ENCODE measurements at places on chromosomes 16 and 17.

GRCh38 chr16:72921620-72922019 is 126.3 kb downstream of the ZFHX3 start:
- DNase-seq: no peak

DNA sequence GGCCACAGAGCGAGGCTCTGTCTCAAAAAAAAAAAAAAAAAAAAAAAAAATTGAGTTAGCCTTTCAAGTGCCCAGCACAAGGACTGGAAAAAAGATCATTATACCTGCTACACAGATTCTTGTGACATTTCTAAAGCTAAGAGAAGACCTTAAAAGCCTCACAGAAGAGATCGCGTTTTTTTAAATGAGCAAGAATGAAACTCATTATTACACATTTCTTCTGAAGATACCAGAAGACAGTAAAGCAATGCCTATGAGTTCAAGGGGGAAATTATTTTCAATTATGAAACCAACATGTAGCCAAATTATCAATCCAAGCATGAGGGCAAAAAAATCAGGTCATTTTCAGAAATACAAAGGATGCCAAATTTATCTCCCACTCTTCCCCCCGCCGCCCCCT is 56.8 kb downstream of the MED13 start:
- DNase-seq: no peak

- DNase-seq: no peak
Observed at GRCh38 chr17:77995146-77995852, 36.8 kb downstream of the TNRC6C start.

DNA sequence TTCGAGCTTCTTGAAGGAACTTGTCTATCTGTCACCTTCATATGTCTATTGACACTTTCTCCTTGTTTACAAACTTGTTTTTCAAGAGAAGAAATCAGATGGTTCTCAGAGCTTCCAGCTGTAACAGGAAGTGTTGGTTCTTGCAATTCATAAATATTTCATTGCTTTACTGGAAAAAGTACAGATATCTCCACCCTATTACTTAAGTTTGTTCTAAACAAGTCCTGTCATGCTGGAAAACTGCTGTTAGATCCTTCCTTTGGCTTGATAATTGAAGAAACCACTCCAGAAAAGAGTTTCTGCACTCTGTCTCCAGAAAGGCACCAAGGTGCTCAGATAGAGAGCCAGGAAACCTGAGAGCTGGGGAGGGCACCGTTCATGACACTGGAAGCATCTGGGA is 181.6 kb downstream of the DNAH9 start:
- no peak for DNase-seq

- DNase-seq: no peak
Observed at GRCh38 chr17:48123111-48123510, 15.5 kb downstream of the SNX11 start.

- no peak for DNase-seq
Observed at GRCh38 chr17:76879254-76879653, 11.1 kb downstream of the MGAT5B start.

- DNase-seq: peak; percentile 62
Observed at GRCh38 chr17:66018786-66019185, 173.1 kb downstream of the CEP112 start.

DNA sequence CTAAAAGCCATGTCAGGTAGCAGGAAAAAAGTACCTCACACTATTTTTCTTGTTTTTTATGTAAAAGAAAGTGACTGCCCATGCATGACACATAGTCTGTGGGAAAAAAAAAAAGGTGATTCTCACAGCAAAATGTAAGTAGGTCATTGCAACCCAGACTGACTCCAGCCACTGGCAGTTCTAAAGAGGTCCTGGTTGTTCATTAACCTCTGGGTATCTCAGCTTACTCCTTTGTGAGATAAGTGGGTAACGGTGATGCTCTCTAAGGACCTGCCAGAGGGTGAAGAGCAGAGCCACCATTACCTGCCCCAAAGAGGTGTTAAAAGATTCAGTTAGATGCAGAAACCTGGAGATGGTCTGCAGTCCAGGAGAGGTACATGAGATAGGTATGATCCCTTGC is 531.9 kb downstream of the GRIN2A start:
- no peak for DNase-seq

GRCh38 chr17:49755663-49756283 is 8.2 kb downstream of the FAM117A start:
- no peak for DNase-seq

GRCh38 chr16:14399378-14400284 is 230.4 kb downstream of the PARN start:
- no peak for DNase-seq

DNA sequence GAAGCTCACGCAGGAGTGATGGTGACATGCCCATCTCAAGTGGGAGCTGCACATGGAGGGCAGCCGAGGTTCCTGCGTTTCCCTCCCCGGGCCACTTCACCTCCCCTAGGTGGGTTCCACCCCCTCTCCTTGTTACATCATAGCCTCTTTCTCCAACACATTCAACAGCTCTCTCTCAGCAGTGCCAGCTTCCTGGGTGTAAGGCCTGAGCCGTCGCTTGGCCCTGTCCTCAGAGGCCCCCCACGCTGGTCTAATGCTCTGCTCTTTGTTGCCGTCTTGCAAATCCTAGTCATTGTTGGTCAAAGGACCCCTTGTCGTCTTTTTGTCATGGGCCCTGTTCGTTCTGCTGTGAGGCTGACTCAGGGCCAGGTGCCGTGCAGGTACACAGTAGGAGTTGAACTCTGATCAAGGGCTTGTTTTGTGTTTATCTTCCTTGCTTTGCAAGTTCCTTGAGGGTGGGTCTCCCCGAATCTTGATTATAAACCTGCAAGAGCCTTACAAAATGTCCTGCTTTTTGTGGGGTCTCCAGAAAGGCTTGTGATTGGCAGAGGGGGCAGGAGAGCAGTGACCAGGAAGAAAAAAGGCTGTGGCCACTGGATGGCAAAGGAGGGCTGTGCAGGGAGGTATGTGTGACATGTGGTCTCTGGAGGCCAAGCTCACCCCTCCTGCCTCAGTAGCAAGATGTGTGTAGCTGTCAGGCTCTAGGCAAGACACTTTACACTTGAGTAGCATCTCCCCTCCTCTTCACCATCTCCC is 136.6 kb downstream of the CCDC182 start:
- DNase-seq: no peak

GRCh38 chr17:55734128-55734781 is 11.6 kb upstream of the TMEM100 start:
- no peak for DNase-seq

DNA sequence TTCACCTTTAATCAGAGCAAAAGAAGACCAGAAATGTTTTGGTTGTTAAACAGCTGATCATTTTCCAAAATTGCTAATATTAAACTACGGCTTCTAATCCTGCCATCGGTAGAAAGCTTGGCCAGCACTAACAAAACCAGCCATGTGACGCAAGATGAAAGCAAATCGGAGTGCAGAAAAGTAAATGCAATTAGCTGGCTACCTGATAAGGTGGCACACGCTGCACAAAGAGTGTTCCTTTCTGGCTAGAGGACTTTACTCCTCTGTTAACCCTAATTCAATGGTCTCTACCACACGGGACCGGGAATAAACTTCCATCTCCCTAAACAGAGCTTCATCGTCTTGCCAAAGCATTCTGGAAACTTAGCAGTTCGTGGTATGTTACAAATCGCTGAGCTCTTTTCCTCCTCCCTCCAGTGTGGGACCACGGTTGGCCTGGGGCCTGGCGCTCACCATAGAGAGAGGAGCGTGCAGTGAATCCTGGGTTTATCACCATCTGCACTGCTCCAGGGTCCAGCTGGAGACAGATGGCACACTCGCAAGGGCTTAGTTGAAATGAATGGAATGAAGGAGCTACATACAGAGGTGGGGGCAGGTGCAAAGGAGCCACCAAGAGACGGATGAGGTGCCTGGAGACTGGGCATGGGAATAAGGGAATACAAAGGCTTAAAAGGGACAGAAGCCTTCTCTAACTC is 10.1 kb upstream of the COG1 start:
- no peak for DNase-seq

- no peak for DNase-seq
Observed at GRCh38 chr16:56457927-56458470, 6.6 kb downstream of the OGFOD1 start.

DNA sequence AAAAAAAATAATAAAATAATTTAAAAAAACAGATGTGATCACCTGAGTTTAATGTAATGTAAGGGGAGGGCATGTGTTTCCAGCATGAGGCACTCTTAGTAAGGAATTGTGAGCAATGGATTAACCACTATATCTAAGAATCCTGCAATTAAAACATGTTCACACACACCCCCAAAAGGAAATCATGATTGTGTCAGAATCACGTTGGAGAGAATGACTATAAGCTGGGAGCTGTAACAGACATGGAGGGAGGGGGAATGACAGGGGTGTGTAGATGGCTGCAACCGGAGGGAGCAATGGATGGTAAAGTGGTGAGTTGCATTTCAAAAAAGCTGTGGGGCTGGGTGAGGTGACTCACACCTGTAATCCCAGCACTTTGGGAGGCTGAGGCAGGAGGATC is 13.6 kb upstream of the CCL22 start:
- DNase-seq: no peak

GRCh38 chr17:45227101-45227925 is 5.6 kb downstream of the FMNL1 start:
- no peak for DNase-seq

- no peak for DNase-seq
Observed at GRCh38 chr17:30808785-30809286, 15.7 kb downstream of the CRLF3 start.

DNA sequence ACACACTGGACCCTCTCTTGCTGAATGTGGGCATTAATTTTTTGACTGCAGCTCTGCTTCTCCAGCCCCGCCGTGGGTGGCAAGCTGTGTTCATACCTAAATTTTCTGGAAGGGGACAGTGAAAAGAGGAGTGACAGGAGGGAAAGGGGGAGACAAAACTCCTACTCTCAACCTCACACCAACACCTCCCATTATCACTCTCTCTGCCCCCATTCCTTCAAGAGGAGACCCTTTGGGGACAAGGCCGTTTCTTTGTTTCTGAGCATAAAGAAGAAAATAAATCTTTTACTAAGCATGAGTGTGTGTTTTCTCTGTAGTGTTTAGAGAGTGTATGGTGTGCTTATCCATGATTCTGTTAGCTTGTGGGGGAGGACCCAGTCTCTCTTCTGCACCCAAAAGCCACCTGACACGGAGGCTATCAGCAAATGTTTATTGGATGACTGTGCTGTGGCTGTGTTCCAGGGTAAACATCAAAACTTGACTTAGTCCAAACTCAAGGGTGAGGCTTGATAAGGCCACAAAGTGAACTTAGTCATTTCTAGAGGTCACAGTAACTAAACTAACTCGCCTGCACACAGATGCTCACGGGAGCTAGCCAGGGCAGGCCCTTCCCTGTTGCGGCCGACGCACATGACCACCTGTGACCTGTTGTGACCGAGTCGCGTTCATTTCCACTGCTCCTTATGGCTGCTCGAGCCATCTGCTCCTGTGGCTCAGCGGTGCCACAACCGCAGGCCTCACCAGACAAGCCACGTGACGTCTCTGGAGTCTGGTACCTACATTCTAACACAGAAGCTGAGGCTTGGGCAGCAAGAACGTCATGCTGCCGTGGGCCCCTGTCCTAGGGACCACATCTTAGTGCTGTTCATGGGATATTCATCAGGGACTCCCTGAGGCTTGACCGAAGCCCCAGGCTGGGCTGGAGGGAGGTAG is 9.8 kb upstream of the MED11 start:
- DNase-seq: no peak

DNA sequence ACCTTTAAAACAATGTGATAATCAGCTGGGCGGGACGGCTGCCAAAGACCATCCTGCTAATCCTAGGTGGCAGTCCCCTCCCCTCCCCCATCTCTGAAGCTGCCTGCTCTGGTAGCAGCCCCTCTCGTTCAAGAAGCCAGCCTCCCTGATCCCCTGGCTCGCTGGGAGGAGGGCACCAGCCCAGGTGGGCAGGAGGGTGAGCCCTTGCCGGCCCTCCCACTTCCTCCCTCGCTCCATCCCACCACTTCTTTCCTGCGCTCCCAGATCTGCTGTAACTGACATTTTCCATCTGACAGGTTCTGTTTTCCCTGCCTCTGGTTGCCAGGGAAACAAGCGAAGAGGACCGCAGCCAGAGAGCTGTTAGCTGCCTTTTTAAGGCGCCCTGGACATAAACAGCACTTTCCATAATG is 155.7 kb upstream of the TNRC6C start:
- no peak for DNase-seq

- DNase-seq: no peak
Observed at GRCh38 chr17:82055965-82056728, 4.4 kb downstream of the GPS1 start.

DNA sequence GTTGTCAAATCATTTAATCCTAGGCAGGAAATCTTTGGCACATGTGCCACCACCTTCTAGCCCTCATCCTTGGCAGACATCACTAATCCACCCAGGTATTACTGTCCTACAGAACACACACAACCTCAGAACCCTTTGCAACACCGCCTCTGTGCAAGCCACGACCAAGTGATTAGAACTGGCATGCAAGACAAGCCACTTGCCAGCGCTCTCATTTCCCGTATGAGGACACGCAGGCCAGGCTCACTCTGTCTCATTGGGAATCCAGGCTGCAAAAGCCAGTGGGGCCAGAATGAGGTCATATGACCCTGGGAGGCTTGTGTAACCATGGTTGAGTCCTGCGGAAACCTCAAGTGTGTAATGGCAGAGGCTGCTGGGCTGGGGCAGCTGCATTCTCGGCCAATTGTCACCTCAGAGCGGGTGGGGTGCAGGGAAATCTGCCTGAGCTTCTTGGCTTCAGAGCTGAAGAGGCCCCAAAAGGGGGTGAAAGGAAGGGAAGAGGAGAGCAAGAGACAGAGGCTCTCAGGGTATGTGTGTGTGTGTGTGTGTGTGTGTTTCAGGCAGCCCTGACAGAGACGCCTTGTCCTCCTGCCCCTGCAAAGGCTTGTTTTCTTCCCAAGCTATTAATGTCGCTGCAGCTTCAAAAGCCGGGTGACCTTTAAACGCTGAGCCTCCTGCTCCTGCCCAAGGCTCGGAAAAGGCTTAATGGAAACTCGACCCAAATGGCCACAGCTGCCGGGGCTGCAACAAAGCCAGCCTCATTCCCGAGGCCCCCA is 43.2 kb upstream of the MRPS23 start:
- DNase-seq: no peak

DNA sequence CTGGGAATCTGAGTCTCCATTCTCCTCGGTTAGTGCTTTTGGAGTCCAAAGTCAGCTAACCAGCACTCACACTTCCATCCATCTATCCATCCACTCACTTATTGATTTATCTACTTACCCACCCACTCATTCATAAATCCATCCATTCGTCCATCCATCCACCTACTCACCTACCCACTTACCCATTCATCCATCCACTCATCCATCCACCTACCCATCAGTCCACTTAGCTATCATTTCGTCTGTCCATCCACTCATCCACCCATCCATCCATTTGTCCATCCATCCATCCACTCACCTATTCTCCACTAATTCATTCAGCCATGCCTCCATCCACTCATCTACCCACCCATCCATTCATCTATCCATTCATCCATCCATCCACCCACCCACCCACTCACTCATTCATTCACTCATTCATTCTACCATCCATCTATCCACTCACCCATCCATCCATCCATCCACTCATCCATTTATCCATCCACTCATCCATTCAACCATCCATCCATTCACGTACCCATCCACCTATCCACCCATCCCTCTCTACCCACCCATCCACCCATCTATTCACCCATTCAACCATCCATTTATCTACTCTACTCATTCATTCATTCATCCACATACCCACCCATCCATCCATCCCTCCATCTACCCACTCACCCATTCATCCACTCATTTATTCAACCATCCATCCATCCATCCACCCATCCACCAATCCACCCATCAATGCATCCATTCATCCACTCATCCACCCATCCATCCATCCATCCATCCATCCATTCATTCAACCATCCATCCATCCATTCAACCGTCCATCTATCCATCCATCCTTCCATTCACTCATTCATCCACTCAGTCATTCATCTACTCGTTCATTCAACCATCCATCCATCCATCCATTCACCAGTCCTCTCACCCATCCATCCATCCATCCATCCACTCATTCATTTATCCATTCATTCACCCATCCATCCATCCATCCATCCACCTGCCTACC is 26.1 kb downstream of the NLRC3 start:
- DNase-seq: no peak

All from NCI-H1436 treated with DMSO at 0.1 percent for 48 hours (cell line).